ENCODE measurements at places on chromosomes 5 and 9.
A peak's percentile ranks its signal among the peaks of the same experiment; 100 is the strongest.

DNA sequence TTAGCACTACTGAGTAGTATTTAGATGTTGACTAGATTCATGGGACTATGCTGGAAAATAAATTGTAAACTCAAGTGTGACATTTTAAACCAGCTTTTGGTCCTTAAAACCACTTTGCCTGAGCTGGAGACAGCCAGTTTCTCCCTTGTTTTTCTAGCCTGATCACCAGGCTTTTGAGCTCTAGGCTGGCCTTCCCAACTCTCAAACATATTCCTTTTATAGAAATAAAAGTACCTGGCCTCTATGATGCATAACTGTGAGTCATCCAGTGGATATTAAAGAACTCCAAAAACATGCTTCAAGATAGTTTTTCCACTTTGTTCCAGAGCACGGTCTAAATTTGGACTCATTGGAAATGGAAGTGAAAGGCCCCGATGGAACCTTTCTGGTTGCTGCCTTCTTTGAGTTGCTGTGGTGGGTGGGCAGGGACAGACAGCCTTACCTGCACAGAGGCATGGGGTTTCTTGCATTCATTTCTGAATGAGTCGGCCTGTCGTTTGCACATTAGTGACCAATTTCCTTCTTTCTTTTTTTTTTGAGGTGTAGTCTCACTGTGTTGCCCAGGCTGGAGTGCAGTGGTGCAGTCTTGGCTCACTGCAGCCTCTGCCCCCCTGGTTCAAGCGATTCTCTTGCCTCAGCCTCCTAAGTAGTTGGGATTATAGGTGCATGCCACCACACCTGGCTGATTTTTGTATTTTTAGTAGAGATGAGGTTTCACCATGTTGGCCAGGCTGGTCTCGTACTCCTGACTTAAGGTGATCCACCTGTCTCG is 43.1 kb downstream of the TRIO start:
- DNase-seq, result peak; percentile 71

DNA sequence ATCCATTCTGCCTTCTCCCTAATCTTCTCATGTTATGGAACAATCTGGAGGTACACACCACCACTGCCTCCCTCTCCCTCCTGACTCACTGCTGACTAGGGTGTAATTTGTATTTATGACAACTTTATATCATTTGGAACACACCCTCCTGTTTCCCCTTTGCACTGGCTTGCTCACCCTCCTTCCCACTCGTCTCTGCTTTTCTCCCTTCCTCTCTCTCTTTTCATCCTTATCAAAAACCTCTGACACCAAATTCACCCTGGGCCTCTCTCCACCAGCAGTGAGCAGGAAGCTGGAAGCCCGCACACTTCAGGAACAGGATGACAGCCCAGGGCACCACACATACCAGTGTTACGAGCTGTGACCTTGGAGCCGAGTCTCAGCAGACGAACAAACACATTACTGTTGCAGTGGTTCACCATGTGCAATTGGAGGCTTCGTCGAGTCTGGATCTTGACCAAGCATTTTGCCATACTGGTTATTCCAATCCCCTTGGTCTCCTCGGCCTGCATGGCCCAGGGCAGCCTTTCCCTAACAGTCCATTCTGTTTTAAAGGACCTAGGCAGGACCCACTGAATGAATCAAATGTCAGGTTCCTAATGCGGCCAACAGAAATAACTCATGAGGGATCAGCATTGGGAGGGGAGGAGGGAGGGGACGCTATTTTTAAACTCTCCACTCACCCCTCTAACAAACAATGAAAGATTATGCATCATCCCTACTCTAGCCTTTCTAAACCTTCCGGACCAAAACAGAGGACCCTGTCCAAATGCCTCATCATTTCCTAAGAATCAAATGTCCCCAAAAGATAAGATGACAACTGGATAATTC is 203.9 kb upstream of the RASEF start:
- no peak for DNase-seq

DNA sequence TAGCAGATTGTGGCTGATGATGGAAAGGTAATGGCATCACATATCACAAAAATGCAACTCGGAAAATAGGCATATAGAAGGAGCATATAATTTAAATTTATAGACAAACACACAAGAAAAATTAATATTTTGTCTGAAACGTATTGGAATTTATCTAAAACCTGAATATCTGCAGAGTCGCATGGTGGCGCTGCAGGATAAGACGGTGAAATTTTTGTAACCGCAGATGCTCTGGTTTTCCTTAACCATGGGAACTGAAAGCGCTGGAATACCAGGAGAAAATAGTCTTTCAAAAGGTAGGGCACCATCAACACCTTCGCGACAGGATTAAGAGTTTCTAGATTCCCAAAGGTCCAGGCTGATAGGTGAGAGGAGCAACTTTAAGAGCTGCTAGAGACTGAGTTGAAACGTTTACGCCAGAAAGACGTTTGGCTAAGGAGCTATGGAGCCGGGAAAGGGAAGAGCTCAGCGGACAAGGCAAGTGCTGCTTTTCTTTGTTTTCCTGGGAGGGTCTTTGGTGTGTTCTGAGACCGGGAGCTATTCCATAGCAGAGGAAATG is 11.0 kb upstream of the PCDHB15 start:
- no peak for DNase-seq

DNA sequence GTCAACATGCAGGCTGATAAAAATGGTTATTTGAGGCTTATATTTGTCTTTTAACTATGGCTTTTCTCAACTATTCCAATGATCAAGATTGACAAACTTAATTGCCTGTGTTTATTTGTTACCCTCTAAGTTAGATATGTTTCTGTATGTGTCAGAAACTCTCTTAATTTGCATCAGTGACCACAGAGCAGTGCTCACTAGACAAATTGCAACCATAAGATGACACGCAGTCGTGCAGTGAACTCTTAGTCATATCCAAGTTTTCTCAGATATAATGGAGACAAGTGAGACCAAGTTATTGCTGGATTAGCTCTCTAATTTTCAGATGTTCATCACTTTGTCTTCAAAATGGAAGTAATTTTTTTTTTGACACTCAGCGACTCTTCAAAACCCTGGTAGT is 342.2 kb upstream of the RFX3 start:
- no peak for DNase-seq

GRCh38 chr5:178590924-178591423 is 781 bp upstream of the COL23A1 start:
- DNase-seq, result no peak

GRCh38 chr5:150163547-150164059 is 3.0 kb upstream of the CDX1 start:
- no peak for DNase-seq

- peak; percentile 40 for DNase-seq
Measured at GRCh38 chr9:111759762-111760639, 34.7 kb downstream of the SHOC1 start.

GRCh38 chr5:9283021-9283420 is 262.9 kb downstream of the SEMA5A start:
- no peak for DNase-seq

DNA sequence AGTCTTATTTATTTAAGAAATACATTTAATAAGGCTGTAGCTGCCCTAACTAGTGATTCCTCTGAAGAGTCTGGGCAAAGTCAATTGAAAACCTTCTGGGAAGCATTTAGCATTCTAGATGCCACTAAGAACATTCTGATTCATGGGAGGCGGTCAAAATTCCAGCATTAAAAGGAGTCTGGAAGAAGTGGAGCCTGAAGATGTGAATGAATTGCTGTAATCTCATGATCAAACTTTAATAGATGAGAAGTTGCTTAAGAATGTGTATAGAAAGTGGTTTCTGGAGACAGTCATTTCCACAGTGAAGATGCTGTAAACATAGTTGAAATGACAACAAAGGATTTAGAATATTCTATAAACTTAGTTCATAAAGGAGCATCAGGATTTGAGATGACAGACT is 61.4 kb downstream of the WDR41 start:
- no peak for DNase-seq

- DNase-seq, result peak; percentile 48
Measured at GRCh38 chr5:34655354-34655991, 655 bp upstream of the RAI14 start.

- DNase-seq, result no peak
Measured at GRCh38 chr5:134504629-134505300, 20.7 kb upstream of the JADE2 start.

- DNase-seq, result no peak
Measured at GRCh38 chr9:84542554-84542953, 127.0 kb upstream of the NTRK2 start.

DNA sequence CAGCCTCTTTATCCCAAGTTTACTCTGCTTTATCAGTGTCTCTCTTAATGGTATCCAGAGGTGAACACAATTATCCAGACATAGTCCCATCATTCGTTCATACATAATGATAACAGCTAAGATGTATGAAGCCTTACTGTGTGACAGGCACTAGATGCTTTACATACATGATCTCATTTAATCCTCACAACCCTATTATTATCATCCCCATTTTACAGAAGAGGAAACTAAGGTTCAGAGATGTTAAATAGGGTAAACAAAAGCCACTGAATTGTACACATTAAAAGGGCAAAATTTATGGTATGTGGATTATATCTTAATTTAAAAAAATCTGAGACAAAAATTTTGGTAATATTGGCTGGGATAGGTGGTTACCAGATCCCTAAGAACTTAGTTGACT is 124.1 kb upstream of the TBC1D2 start:
- no peak for DNase-seq

- no peak for DNase-seq
Measured at GRCh38 chr9:98502976-98503325, 205.8 kb downstream of the GABBR2 start.

- peak; percentile 6 for DNase-seq
Measured at GRCh38 chr9:100679834-100680233, 102.0 kb downstream of the CAVIN4 start.

GRCh38 chr5:150377964-150378694 is 20.6 kb downstream of the TCOF1 start:
- no peak for DNase-seq

DNA sequence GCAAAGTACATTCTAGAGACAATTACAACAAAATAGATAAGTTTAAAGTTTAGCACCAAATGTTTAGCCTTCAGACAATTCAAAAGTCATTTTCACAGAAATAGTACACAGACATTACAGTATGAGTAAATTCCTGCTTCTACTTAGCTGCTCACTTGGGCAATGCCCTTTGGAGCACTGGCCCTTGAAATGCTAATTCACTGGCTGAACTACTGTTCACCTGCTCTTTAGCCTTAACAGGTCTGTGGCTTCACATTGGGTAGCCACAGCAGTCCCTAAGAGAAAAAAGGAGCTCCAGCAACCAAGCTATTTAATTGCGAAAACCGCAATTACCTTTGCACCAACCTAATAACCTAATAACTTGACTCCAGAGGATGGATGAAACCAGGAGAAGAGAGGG is 916.2 kb upstream of the DMAC1 start:
- DNase-seq, result no peak
